Activated T-cell treated with anti-CD3 and anti-CD28 coated beads for 4 hours (primary cell): ENCODE measurements at places on chromosomes 3 and 15.

GRCh38 chr15:98169551-98169950 is 209.0 kb downstream of the ARRDC4 start:
- no peak for DNase-seq

- DNase-seq, result no peak
These were observed 52.0 kb downstream of the HRH1 start for GRCh38 chr3:11206316-11206715.

DNA sequence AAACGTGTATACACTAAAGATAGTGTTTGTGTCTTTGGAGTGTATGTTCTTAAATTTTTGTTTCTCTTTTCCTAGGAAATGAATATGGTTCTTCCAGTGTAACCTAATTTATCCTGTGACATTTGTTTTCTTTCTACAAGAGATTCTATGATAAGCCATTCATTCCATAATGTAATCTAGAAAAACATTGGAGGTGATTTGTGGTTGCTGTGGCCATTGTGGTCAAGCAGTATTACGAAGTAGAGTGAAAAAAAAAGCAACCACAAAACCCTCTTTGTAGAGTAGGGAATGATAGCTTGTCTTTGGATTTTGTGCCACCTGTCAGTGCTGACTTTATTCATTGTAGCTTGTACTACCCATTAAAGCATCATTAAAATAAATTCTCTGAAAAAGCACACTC is 1209.6 kb downstream of the ZPLD1 start:
- no peak for DNase-seq

- no peak for DNase-seq
These were observed 33.1 kb downstream of the WNT5A start for GRCh38 chr3:55453886-55454496.

GRCh38 chr3:146314871-146315270 is 64.0 kb upstream of the PLSCR4 start:
- no peak for DNase-seq
